SJCRH30 (cell line): ENCODE measurements at places on chromosomes 11 and 22.

DNA sequence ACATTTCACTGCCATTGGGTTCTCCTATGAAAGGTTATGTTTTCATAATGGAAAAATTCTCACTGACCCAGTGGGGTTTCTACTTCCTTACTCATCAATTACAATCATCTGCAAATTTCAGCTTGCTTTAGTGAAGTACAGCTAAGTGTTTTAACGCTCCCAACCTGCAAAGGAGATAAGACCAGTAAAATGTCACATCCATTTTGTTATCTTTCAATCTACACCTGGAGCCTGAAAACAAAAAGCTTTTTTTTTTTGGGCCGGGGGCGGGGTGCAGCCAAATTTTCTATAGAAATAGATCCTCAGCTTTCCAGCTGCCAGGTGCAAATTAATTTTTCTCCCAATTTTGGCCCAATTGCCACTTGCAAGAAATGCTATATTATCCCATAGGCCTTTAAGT lies 40.6 kb downstream of the CADM1 start:
- DNase-seq: no peak

DNA sequence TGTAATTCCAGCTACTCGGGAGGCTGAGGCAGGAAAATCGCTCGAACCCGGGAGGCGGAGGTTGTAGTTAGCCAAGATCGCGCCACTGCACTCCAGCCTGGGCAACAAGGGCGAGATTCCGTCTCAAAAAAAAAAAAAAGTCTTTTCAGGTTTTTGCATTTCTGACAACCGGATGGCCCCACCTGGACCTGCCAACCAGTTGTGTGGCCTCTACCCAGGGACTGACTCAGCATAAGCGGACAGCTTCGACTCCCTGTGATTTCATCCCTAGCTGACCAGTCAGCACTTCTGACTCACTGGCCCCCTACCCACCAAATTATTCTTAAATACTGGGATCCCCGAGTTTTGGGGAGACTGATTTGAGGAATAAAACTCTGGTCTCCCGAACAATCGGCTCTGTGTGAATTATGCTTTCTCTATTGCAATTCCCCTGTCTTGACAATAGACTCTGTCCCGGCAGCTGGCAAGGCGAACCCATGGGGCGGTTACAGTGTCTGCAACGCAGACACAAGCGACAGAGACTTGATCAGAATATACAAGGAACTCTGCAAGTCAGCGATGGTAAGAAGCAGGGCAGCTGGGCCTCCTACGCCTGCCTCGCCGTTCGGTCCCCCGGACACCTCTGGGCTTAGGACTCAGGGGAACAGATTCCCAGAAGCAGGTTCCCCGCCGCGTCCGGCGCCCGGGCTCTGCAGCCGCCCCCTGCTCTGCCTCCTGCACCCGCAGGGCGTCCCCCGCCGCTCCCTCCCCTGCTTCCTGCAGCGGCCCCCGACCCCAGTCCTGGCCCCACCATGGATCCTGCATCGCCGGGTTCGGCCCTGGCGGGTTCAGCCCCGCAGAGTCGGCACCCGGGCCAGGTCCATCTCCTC lies 741 bp upstream of the TALDO1 start:
- peak; percentile 53 for DNase-seq

GRCh38 chr22:46587061-46587460 lies 33.1 kb upstream of the GRAMD4 start:
- no peak for DNase-seq

DNA sequence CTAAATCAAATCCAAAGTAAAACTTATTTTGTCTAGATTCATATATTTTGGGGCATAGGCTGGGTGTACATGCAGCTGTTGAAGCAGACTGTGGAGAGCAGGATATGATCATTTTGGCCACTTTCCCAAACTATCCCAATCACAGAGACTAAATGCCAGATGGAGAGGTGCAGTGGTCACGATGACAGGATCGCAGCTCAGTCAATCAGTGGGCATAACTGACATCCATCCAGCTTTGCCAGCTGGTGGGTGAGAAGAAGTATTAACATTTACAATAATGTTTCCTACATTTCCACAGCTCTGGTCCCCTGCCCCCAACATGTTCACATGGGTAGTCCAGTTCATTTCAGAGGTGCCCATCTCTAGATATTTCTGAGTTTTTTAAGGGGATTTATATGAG lies 255.5 kb upstream of the SESN3 start:
- DNase-seq: no peak

DNA sequence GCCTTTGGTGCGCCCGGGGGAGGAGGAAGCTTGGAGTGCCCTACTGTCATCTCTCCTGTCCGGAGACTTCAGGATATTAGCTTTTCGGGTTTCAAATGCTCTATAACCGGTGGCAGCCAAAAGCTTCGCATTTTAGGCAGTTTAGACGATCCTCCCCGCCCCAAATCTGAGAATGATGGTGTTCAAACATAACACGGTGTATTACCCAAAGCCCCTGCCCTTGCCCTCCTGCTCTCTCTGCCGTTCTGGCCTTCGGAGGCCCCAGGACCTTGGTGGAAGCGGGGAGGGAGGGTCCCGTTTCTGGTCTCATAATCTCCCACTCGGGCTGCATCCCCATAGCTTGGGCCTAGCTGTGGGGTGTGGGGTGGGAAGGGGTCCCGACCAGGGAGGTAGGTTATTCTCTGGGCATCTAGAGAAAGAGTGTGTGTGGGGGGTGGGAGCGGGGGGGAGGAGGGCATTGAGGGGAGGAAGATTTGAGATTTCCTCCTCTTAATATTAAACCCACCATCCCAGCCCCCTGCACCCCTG lies 2.3 kb downstream of the PKNOX2 start:
- no peak for DNase-seq

DNA sequence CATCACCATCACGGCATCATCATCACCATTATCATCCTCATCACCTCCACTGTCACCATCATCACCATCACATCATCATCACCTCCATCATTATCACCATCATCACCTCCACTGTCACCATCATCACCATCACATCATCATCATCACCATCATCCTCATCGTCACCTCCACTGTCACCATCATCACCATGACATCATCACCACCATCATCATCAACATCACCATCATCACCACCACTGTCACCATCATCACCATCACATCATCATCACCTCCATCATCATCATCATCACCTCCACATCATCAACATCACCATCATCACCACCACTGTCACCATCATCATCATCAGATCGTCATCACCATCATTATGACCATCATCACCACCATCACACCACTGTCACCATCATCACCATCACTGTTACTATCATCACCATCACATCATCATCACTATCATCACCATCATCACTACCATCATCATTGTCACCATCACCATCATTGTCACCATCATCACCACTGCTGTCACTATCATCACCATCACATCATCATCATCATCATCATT lies 32.8 kb downstream of the PARVG start:
- DNase-seq: no peak

DNA sequence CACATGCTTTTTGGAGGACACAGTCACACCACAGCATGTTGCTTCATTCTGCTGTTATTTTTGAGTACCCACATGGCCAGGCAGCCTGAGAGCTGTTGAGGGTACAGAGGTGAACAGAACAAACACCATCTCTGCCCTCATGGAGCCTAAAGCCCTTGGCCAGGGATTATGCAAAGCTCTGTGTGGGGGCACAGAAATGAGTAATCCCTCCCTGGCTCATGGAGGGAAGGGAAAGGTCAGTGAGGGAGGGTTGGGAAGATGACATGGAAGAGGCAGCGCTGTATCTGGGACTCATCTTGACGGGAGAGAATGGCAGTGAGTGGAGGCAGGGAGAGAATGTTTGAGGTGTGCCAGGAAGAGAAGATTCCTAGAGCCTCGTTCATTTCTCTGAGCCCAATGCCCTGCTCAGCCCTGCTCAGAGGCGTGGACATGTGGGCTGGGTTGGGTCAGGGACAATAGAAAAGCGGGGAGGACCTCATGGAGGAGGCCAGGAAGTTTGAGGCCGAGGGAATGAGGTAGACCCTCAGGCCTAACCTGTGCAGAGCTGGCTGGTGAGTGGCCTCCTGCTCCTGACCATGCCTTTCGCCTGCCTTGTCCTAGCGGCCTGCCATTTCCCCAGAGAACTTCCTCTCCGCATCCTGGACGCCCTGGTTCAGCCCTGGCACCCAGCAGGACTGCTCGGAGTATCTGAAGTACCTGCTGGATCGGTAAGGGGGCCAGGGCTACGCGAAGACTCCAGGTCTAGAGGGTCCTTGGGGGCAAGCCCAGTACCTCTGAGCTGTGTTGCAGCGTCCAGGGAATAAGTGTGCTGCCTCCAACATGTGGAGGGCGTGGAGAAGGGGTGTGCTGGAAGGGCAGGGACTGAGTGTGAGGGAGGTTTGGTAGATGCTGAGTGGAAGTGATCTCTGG lies 19.8 kb downstream of the USP35 start:
- DNase-seq: no peak

GRCh38 chr22:32205974-32206773 lies 1.3 kb upstream of the RFPL2 start:
- DNase-seq: no peak

DNA sequence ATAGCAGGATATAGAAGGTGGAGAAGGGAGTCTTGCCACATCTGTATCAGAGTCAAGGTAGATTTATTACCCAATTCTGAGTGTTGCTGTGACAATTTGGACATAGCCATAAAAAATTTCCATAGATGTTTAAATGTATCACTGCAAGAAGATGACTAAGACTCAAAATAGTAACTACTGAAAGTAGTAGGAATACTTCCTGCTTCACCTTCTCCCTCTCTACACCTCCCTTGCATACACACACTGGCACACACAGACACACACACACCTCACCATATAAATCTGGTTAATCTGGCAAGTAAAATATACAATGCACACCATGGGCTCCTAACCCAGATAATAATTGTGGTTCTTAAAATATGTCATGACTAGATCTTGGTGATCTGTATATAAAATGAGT lies 5.2 kb upstream of the ZDHHC13 start:
- no peak for DNase-seq

GRCh38 chr22:26082866-26083265 lies 86.4 kb upstream of the SEZ6L start:
- no peak for DNase-seq

DNA sequence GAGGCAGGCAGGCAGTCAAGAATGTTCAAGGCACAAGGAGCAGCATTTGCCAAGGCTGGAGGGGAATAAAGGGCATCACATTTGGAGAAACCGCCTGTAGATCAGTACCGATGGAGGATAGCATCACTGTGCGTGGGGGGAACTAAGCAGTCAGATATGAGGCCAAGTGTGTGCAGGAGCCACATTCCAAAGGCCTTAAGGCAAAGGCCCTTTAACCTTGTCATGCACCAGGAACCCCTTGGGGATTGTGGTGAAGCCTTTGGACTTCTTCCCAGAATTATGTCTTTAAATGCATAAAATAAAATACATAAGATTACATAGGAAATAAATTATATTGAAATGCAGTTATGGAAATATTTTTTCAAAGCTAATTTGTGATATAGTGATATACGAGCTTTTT lies 532.1 kb downstream of the BUD13 start:
- DNase-seq: peak; percentile 6
